NB4 (cell line): ENCODE measurements at places on chromosomes 6 and 20.
A peak's percentile ranks its signal among the peaks of the same experiment; 100 is the strongest.

GRCh38 chr6:18070486-18070885, 52.0 kb downstream of the NHLRC1 start:
- DNase-seq = no peak

- no peak for DNase-seq
Measured at GRCh38 chr6:20427856-20428255, 26.2 kb downstream of the E2F3 start.

- peak; percentile 46 for DNase-seq
Measured at GRCh38 chr6:163392533-163392932, 22.0 kb upstream of the QKI start.

GRCh38 chr20:5950271-5951031, at the start of the genes MCM8 and TRMT6:
MCM8 (plus strand) TSS chr20:5950652; CDS start chr20:5952016, 1,364 bp downstream.
TRMT6 (minus strand) TSS chr20:5950533; CDS start chr20:5950405, 128 bp downstream.
- peak; percentile 99 for DNase-seq
